ENCODE measurements at places on chromosomes 1 and 21.

DNA sequence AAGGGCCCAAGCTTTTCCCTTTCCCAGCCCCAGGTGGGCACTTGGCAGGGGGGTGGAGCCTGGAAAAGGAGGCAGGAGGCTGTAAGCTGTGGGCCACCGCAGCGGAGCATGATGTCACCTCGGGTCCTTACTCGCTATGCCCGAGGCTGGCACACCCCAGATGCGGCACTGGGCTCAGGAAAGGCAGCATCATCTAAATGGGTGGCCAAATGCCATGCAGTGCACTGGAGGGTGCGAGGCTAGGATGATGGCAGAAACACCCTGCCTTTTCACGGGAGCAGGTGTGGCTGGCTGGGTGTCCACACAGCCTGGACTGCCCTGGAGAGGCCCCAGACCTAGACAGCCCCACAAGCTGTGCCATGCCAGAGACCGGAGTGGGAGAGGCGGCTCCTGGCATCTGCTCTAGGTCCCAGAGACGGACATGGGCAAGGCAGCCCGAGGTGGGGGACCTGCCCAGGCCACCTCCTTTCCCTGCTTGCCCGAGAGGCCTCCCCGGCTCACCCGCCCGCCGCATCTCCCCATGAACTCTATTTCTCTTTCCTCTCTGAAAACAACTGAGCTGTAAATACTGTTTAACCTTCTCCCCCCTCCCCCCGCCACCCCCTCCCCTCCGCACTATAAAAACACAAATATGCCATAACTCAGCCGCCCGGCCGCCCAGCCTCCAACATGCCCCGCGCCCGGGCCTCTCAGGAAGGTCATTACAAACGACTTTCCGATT lies 124.7 kb downstream of the CASZ1 start:
- no peak for DNase-seq
- no peak overlapping the region for H3K4me3 ChIP-seq
- H3K4me1 ChIP-seq, result peaks cover 92% of the 10 kb centered on the region
- H3K27ac ChIP-seq, result peak overlapping the region; percentile 91
- H3K27me3 ChIP-seq, result no peaks in the 10 kb centered on the region

DNA sequence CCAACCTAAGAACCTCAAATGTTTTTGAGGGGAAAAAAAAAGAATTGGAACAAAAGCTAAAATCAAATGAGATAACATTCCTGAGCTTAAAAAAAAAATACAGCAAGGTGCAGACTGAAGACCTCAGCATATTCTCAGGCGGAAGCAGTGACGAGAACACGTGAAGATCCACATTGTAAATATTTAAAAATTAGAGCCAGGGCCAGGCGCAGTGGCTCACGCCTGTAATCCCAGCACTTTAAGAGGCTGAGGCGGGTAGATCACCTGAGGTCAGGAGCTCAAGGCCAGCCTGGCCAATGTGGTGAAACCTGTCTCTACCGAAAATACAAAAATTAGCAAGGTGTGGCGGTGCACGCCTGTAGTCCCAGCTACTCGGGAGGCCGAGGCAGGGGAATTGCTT lies 15.7 kb downstream of the TFB2M start:
- H3K36me3 ChIP-seq, result peaks cover 100% of the 10 kb centered on the region
- H3K4me1 ChIP-seq, result no peaks in the 10 kb centered on the region
- DNase-seq, result no peak
- H3K4me3 ChIP-seq, result no peak overlapping the region
- H3K27me3 ChIP-seq, result no peaks in the 10 kb centered on the region
- no peak overlapping the region for H3K27ac ChIP-seq

- DNase-seq, result peak; percentile 80
- H3K4me1 ChIP-seq, result peaks cover 91% of the 10 kb centered on the region
- H3K27ac ChIP-seq, result peak overlapping the region; percentile 10
- H3K36me3 ChIP-seq, result no peaks in the 10 kb centered on the region
Observed at GRCh38 chr1:10514490-10515235, 39.9 kb downstream of the PEX14 start.

DNA sequence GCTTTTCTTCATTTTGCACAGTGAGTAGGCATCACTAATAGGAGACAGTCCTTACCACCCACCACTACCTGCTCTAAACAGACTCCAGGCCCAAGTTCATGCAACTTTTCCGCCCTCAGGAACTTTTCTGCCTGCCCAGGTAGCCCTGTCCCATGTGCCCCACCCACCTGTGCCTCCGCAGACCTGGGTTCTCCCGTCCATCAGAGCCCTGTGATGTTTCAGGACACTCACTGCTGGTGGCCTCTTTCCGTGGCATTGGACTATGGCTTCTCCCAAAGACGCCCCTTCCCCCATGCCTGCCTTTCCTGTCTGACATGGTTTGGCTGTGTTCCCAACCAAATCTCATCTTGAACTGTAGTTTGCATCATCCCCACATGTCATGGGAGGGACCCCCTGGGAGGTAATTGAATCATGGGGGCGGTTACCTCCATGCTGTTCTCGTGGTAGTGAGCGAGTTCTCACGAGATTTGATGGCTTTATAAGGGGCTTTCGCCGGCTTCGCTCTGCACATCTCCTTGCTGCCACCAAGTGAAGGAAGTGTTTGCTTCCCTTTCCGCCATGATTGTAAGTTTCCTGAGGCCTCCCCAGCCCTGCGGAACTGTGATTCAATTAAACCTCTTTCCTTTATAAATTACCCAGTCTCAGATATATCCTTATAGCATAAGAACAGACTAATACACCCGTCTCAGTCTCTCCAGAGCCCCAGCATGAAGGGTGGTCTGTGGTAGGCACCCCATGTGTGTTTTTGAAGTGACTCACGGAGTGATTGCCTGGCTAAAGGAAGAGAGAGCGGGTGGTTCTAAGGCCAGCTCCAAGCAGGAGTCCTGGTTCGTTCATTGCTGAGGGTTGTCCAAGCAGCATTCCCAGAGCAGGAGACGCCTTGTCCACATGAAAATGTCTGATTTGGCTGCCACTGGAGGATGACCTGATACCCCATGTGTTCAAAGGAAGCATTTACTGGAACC lies 86.0 kb upstream of the ZBTB40 start:
- DNase-seq, result no peak
- H3K36me3 ChIP-seq, result no peaks in the 10 kb centered on the region
- no peaks in the 10 kb centered on the region for H3K4me1 ChIP-seq
- no peak overlapping the region for H3K27ac ChIP-seq

- no peak for DNase-seq
- H3K4me1 ChIP-seq, result no peaks in the 10 kb centered on the region
- H3K36me3 ChIP-seq, result no peaks in the 10 kb centered on the region
Observed at GRCh38 chr1:99963041-99963795, 6.6 kb upstream of the SLC35A3 start.

GRCh38 chr1:56920591-56921001 lies 45.2 kb downstream of the C8B start:
- no peaks in the 10 kb centered on the region for H3K27me3 ChIP-seq
- H3K4me1 ChIP-seq, result no peaks in the 10 kb centered on the region
- no peak for DNase-seq
- H3K27ac ChIP-seq, result no peak overlapping the region

- H3K27ac ChIP-seq, result no peak overlapping the region
- H3K27me3 ChIP-seq, result no peaks in the 10 kb centered on the region
Observed at GRCh38 chr1:209885403-209886218, 52.4 kb upstream of the SYT14 start.

- H3K27ac ChIP-seq, result no peak overlapping the region
- H3K4me1 ChIP-seq, result peaks cover 24% of the 10 kb centered on the region
- no peak for DNase-seq
- no peaks in the 10 kb centered on the region for H3K36me3 ChIP-seq
Observed at GRCh38 chr1:16063226-16063829, 10.1 kb downstream of the FAM131C start.

- H3K4me1 ChIP-seq, result no peaks in the 10 kb centered on the region
- peaks cover 34% of the 10 kb centered on the region for H3K27me3 ChIP-seq
- H3K4me3 ChIP-seq, result peak overlapping the region; percentile 1
- H3K36me3 ChIP-seq, result no peaks in the 10 kb centered on the region
Observed at GRCh38 chr1:53367503-53368313, 39.8 kb upstream of the LRP8 start.

- H3K27me3 ChIP-seq, result no peaks in the 10 kb centered on the region
- H3K27ac ChIP-seq, result no peak overlapping the region
- H3K4me1 ChIP-seq, result no peaks in the 10 kb centered on the region
- no peak for DNase-seq
- H3K36me3 ChIP-seq, result no peaks in the 10 kb centered on the region
Observed at GRCh38 chr1:226487921-226488320, 60.6 kb upstream of the STUM start.

GRCh38 chr1:213533125-213533524 lies 454.6 kb upstream of the PROX1 start:
- H3K4me1 ChIP-seq, result no peaks in the 10 kb centered on the region
- H3K27me3 ChIP-seq, result no peaks in the 10 kb centered on the region
- no peak overlapping the region for H3K27ac ChIP-seq
- H3K4me3 ChIP-seq, result no peak overlapping the region
- H3K36me3 ChIP-seq, result no peaks in the 10 kb centered on the region

GRCh38 chr1:7726623-7727022 lies 44.5 kb upstream of the VAMP3 start:
- DNase-seq, result no peak
- no peak overlapping the region for H3K4me3 ChIP-seq
- H3K36me3 ChIP-seq, result no peaks in the 10 kb centered on the region
- no peaks in the 10 kb centered on the region for H3K4me1 ChIP-seq

- no peak for DNase-seq
- no peak overlapping the region for H3K4me3 ChIP-seq
- H3K36me3 ChIP-seq, result no peaks in the 10 kb centered on the region
- H3K4me1 ChIP-seq, result no peaks in the 10 kb centered on the region
- H3K27ac ChIP-seq, result no peak overlapping the region
Observed at GRCh38 chr1:202167708-202168415, 7.5 kb upstream of the PTPN7 start.

GRCh38 chr1:106621853-106622252 lies 434.6 kb upstream of the PRMT6 start:
- no peak overlapping the region for H3K4me3 ChIP-seq
- no peak for DNase-seq
- H3K36me3 ChIP-seq, result no peaks in the 10 kb centered on the region
- H3K27me3 ChIP-seq, result no peaks in the 10 kb centered on the region

- H3K36me3 ChIP-seq, result no peaks in the 10 kb centered on the region
- no peaks in the 10 kb centered on the region for H3K4me1 ChIP-seq
- no peak overlapping the region for H3K4me3 ChIP-seq
Observed at GRCh38 chr1:111214884-111215283, 12.6 kb upstream of the CHI3L2 start.

- peak; percentile 19 for DNase-seq
- no peak overlapping the region for H3K27ac ChIP-seq
- H3K36me3 ChIP-seq, result no peaks in the 10 kb centered on the region
Observed at GRCh38 chr1:117250061-117250606, 39.4 kb upstream of the VTCN1 start.

DNA sequence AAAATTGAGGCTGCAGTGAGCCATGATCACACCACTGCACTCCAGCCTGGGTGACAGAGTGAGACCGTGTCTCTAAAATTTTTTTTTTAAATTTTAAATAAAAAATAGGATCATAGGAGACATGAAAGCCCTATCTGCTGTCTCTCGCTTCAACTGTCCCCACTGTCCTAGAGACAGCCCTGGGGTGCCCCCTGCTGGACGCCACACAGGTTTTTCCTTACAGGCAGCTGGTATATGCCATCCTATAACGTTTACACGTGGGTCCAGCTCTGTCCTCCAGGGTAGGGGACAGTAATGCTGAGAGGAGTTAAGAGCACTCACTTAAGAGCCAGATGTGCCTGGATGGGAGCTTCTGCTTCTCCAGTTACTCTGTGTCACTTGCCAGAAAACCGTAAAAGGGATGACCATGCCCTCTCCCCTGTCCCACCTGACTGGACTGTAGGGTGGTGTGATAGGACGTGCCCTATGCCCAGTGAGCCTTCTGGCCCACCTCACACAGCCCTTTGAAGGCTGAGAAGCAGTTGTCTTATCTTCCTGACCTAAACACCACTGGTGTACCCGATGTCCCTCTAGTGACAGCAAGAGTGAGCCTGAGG lies 8.5 kb downstream of the FBXO2 start:
- H3K27ac ChIP-seq, result no peak overlapping the region
- no peaks in the 10 kb centered on the region for H3K36me3 ChIP-seq
- H3K4me3 ChIP-seq, result no peak overlapping the region
- peaks cover 66% of the 10 kb centered on the region for H3K27me3 ChIP-seq
- peak; percentile 82 for DNase-seq

GRCh38 chr21:23402929-23403520 lies 2204.3 kb downstream of the MRPL39 start:
- H3K36me3 ChIP-seq, result no peaks in the 10 kb centered on the region
- H3K4me3 ChIP-seq, result no peak overlapping the region
- no peak overlapping the region for H3K27ac ChIP-seq

GRCh38 chr1:30320581-30320890 lies 402.8 kb downstream of the MATN1 start:
- no peaks in the 10 kb centered on the region for H3K36me3 ChIP-seq
- no peak for DNase-seq
- no peak overlapping the region for H3K4me3 ChIP-seq
- no peak overlapping the region for H3K27ac ChIP-seq
- H3K4me1 ChIP-seq, result no peaks in the 10 kb centered on the region

- H3K36me3 ChIP-seq, result no peaks in the 10 kb centered on the region
- peaks cover 69% of the 10 kb centered on the region for H3K27me3 ChIP-seq
- peaks cover 12% of the 10 kb centered on the region for H3K4me1 ChIP-seq
- no peak for DNase-seq
- H3K4me3 ChIP-seq, result no peak overlapping the region
Observed at GRCh38 chr1:156645056-156645455, 3.1 kb downstream of the BCAN start.

GRCh38 chr1:3651930-3652547 lies at the start of gene TP73:
Gene TP73 (plus strand): TSS chr1:3652516. CDS start chr1:3682366, 29,850 bp downstream.
- no peak within 1 kb of the TSS for H3K27ac ChIP-seq
- peaks cover 70% of the 10 kb centered on the region for H3K27me3 ChIP-seq
- no peak for DNase-seq
- peaks cover 50% of the 10 kb centered on the region for H3K4me1 ChIP-seq
- H3K4me3 ChIP-seq, result peak within 1 kb of the TSS; percentile 34
- H3K36me3 ChIP-seq, result peaks cover 4% of the 10 kb centered on the region

DNA sequence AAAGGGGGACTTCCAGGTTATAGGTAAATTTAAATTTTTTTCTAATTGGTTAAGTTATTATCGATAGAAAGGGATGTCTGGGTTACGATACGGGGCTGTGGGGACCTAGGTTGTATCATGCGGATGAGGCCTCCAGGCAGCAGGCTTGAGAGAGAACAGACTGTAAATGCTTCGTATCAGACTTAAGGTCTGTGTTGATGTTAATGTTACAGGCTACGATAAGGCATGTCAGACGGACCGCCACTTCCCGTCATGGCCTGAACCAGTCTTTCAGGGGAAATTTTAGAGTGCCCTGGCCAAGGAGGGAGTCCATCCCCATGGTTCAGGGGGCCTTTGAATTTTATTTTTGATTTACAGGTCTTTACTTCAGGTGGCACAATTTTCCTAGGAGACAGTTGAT lies 16.7 kb downstream of the ABCG1 start:
- peak overlapping the region; percentile 56 for H3K4me3 ChIP-seq
- H3K4me1 ChIP-seq, result peaks cover 66% of the 10 kb centered on the region

GRCh38 chr1:212512816-212513559 lies 80.3 kb downstream of the NENF start:
- peaks cover 20% of the 10 kb centered on the region for H3K4me1 ChIP-seq
- H3K36me3 ChIP-seq, result no peaks in the 10 kb centered on the region
- no peak for DNase-seq
- no peak overlapping the region for H3K4me3 ChIP-seq
- peaks cover 59% of the 10 kb centered on the region for H3K27me3 ChIP-seq

DNA sequence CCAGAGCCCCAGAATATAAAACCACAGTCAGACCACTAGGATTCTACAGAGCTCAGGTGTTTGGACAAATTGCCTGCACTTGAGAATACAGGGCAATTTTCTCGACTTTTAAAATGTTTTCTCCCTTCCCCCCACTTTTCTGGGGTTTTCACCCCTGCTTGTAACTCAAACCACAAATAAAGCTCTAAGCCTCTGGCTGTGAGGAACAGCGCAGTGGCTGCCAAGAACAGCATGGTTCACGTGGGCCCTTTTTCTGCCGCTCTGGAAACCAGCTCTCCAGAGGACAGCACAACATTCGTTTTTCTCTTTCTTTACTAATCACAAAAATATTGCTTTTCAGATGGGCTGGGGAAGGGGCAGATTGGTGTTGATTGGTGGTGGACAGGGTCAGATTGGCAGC lies 102.2 kb upstream of the JUN start:
- no peaks in the 10 kb centered on the region for H3K27me3 ChIP-seq
- H3K4me3 ChIP-seq, result no peak overlapping the region
- no peaks in the 10 kb centered on the region for H3K36me3 ChIP-seq

Data from stomach (tissue), 19 donors.